ENCODE measurements at places on chromosomes 7 and 10. TPM values are rescaled to one million over a fixed set of nuclear protein-coding genes. Genes with fewer than 3 reads are reported as not detected.

DNA sequence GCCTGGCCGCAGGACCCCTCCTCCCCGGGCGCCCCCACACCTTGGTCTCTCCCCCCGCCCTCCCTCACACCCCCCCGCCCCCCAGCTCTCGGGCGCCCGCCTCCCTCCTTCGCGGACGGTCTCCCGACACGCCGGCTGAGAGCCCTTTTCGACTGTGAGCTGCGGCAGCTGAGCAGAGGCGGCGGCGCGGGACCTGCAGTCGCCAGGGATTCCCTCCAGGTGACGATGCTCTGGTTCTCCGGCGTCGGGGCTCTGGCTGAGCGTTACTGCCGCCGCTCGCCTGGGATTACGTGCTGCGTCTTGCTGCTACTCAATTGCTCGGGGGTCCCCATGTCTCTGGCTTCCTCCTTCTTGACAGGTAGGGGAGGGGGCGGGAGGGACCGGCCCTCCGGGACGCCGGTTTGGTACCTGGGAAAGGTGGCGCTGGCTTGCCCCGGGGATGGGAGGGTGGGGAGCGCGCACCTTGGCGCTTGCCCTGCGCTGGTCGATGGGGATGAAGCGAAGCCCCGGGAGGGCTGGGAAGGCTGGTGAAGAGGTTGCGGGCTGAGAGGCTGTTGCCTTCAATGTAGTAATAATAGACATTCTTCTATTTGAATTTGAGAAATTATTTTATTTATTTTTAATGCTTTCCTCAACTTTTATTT lies at the start of gene BMPER:
BMPER (plus strand) TSS at position 151 of the 644 bp plus-strand sequence; CDS start at position 226, 75 bp downstream.
- H3K36me3 ChIP-seq = no peaks in the 10 kb centered on the region
- H3K27me3 ChIP-seq = peaks cover 23% of the 10 kb centered on the region
- peaks cover 7% of the 10 kb centered on the region for H3K4me1 ChIP-seq
- H3K4me3 ChIP-seq = peak within 1 kb of the TSS; percentile 38
- DNase-seq = no peak

DNA sequence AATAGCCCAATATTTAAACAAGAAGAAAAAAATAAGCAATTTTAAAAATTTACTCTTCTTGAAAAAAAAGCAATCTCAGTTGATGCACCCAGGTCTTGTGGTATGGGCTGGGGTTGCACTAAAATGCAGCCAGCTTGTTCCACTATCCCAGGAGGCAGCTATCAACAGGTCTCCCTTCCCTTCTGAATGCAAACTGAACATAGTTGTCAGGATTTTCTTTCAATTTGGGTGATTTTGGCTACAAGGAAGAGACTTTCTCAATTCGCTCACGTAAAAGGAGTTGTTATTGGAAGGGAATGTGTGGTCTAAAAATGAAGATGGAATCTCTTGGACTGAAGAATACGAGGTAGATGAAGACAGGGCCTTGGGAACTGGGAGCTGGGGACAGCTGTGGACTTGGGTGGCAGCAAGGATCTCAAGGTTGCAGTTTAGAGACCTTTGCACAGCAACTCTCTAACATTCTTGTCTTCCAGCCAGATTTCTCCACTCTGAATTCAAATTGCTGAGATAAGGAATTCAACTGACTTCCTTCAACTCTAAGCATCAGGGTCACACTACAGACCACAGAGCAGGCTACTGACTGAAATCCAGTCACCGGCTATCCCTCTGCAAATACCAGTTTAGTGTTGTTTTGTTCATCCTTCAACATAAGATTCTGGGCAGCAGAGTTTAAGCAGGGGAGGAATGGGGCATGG lies 3.1 kb upstream of the TMEM26 start:
- no peak overlapping the region for H3K4me3 ChIP-seq
- no peaks in the 10 kb centered on the region for H3K27me3 ChIP-seq
- no peaks in the 10 kb centered on the region for H3K4me1 ChIP-seq

GRCh38 chr10:87511526-87511925 lies 6.8 kb downstream of the MINPP1 start:
- H3K27ac ChIP-seq = no peak overlapping the region
- H3K36me3 ChIP-seq = 0 out of 2 replicates have a peak, but pooled peaks cover 7% of the 10 kb centered on the region
- no peak overlapping the region for H3K4me3 ChIP-seq
- H3K4me1 ChIP-seq = peaks cover 2% of the 10 kb centered on the region

GRCh38 chr7:4655896-4656295 lies 26.2 kb upstream of the FOXK1 start:
- H3K4me1 ChIP-seq = no peaks in the 10 kb centered on the region
- no peak overlapping the region for H3K4me3 ChIP-seq
- no peak overlapping the region for H3K27ac ChIP-seq
- no peaks in the 10 kb centered on the region for H3K36me3 ChIP-seq

- H3K27me3 ChIP-seq = no peaks in the 10 kb centered on the region
- no peak overlapping the region for H3K27ac ChIP-seq
- H3K4me1 ChIP-seq = no peaks in the 10 kb centered on the region
- H3K36me3 ChIP-seq = no peaks in the 10 kb centered on the region
- no peak overlapping the region for H3K4me3 ChIP-seq
These were observed 162.2 kb upstream of the CHST15 start for GRCh38 chr10:124255556-124255955.

DNA sequence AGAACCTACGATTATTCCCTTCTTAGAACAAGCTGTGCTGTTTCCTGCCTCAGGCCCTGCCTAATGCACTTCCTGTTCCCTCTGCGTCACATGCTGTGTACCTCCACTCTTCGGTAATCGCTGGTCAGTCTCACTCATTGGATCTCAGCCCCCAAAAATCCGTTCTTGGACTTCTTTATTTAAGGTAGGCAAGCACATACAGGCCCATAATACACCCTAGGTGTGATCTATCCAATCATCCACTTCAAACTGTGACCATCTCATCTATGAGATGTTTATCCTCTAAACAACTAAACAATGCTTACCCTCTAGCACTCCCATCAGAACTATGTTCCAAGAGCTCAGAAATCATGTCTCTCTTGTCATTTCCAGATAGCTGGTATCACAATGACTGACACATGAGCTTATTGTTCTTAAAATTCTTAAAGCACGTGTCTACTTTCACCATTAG lies 83.9 kb downstream of the CADPS2 start:
- H3K4me1 ChIP-seq = no peaks in the 10 kb centered on the region
- no peaks in the 10 kb centered on the region for H3K36me3 ChIP-seq
- H3K27me3 ChIP-seq = no peaks in the 10 kb centered on the region

GRCh38 chr7:144941127-144941526 lies 105.3 kb upstream of the TPK1 start:
- H3K36me3 ChIP-seq = no peaks in the 10 kb centered on the region
- H3K4me3 ChIP-seq = no peak overlapping the region
- DNase-seq = no peak
- H3K27ac ChIP-seq = no peak overlapping the region
- H3K27me3 ChIP-seq = no peaks in the 10 kb centered on the region

GRCh38 chr10:72110673-72111401 lies 22.5 kb upstream of the SPOCK2 start:
- no peak overlapping the region for H3K27ac ChIP-seq
- DNase-seq = no peak
- H3K36me3 ChIP-seq = no peaks in the 10 kb centered on the region
- H3K27me3 ChIP-seq = no peaks in the 10 kb centered on the region
- no peak overlapping the region for H3K4me3 ChIP-seq

GRCh38 chr10:61662794-61663259 lies at the start of gene CABCOCO1:
Gene CABCOCO1, plus strand, starts transcription at chr10:61662929. Its CDS starts 44 bp downstream, at chr10:61662973.
- H3K36me3 ChIP-seq = no peaks in the 10 kb centered on the region
- peak within 1 kb of the TSS; percentile 61 for H3K4me3 ChIP-seq
- H3K27me3 ChIP-seq = no peaks in the 10 kb centered on the region
- peak within 1 kb of the TSS; percentile 16 for H3K27ac ChIP-seq

DNA sequence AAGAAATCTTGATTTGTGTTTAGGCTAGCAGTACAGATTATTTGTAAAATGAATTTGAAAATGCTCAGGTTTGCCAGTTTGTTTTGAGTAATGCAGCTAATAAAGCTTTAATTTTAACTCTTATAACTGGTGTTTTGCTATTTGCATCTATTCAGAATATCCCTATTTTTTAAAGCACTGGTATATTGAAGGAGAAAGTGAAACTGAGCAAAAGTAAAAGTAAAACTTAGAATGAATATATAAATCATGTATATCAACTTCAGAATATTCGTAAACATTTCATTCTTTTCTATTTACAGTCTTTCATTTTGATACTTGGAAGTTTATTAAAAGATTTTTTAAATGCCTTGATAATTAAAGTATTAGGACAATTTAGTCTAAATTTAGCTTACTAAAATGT lies 26.2 kb downstream of the TASOR2 start:
- H3K4me1 ChIP-seq = no peaks in the 10 kb centered on the region
- no peak overlapping the region for H3K4me3 ChIP-seq

GRCh38 chr7:100089458-100090196 lies 858 bp downstream of the COPS6 start:
- no peaks in the 10 kb centered on the region for H3K27me3 ChIP-seq
- peaks cover 38% of the 10 kb centered on the region for H3K4me1 ChIP-seq
- no peak for DNase-seq
- peak overlapping the region; percentile 90 for H3K27ac ChIP-seq
- peak overlapping the region; percentile 93 for H3K4me3 ChIP-seq

GRCh38 chr7:131967216-131967730 lies 410.8 kb upstream of the PODXL start:
- H3K4me1 ChIP-seq = no peaks in the 10 kb centered on the region
- H3K27ac ChIP-seq = no peak overlapping the region
- peaks cover 34% of the 10 kb centered on the region for H3K27me3 ChIP-seq
- no peak overlapping the region for H3K4me3 ChIP-seq
- no peak for DNase-seq

GRCh38 chr7:96388620-96389383 lies 66.9 kb upstream of the SLC25A13 start:
- no peak for DNase-seq
- H3K27ac ChIP-seq = no peak overlapping the region
- H3K36me3 ChIP-seq = no peaks in the 10 kb centered on the region
- H3K27me3 ChIP-seq = peaks cover 18% of the 10 kb centered on the region

DNA sequence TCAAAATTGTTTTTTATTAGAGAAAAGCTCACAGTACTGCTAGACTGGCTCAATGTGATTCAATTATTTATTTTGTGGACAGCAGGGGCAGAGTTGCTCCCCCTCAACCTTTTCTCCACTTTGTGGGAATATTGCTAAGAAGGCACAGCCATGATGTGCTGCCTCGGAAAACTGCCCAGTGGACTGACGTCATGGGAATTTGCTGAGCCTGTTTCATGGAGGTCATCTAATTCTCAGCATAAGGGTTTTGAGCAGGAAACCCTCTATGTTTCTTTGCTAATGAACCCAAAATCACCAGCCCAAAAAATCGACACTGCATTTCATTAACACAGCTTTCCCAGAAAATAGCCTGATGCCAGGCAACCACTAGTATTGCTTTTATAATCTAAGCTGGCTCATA lies 228.8 kb upstream of the FAM3C start:
- H3K27me3 ChIP-seq = no peaks in the 10 kb centered on the region
- no peak overlapping the region for H3K27ac ChIP-seq
- no peak for DNase-seq
- no peaks in the 10 kb centered on the region for H3K36me3 ChIP-seq
- H3K4me1 ChIP-seq = no peaks in the 10 kb centered on the region
- no peak overlapping the region for H3K4me3 ChIP-seq

DNA sequence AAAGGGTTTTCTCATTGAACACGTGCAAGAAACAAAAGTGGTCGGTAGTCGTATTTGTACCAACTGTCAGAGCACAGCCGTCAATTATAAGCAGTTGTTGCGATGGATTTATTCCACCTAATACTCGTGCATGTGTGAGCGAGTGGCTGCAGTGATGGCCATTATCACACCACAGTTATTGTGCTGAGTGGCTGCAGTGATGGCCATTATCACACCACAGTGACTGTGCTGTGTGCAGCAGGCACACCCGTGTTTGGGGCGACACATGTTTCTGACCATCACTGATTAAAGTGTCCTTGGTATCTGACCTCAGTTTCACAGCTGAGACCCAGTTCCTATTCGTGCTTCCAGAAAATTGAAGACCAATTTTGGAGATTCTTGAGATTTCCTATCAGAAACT lies 142.9 kb upstream of the PFKP start:
- H3K36me3 ChIP-seq = no peaks in the 10 kb centered on the region
- no peak for DNase-seq
- peaks cover 44% of the 10 kb centered on the region for H3K27me3 ChIP-seq
- no peak overlapping the region for H3K27ac ChIP-seq
- H3K4me1 ChIP-seq = 0 out of 2 replicates have a peak, but pooled peaks cover 3% of the 10 kb centered on the region
- no peak overlapping the region for H3K4me3 ChIP-seq

GRCh38 chr10:99815621-99816020 lies 33.2 kb downstream of the ABCC2 start:
- no peaks in the 10 kb centered on the region for H3K4me1 ChIP-seq
- peaks cover 66% of the 10 kb centered on the region for H3K36me3 ChIP-seq
- DNase-seq = no peak
- no peak overlapping the region for H3K4me3 ChIP-seq
- no peaks in the 10 kb centered on the region for H3K27me3 ChIP-seq
- H3K27ac ChIP-seq = no peak overlapping the region

- H3K4me1 ChIP-seq = no peaks in the 10 kb centered on the region
- DNase-seq = no peak
- H3K27me3 ChIP-seq = no peaks in the 10 kb centered on the region
- no peak overlapping the region for H3K4me3 ChIP-seq
These were observed 25.5 kb downstream of the ACADSB start for GRCh38 chr10:123034332-123034731.

- H3K36me3 ChIP-seq = no peaks in the 10 kb centered on the region
- H3K4me3 ChIP-seq = no peak overlapping the region
- DNase-seq = no peak
- H3K4me1 ChIP-seq = no peaks in the 10 kb centered on the region
- no peak overlapping the region for H3K27ac ChIP-seq
- no peaks in the 10 kb centered on the region for H3K27me3 ChIP-seq
These were observed 50.7 kb downstream of the TAS2R16 start for GRCh38 chr7:122944682-122945303.

GRCh38 chr7:136877990-136878389 lies 9.5 kb downstream of the CHRM2 start:
- no peaks in the 10 kb centered on the region for H3K36me3 ChIP-seq
- H3K4me1 ChIP-seq = no peaks in the 10 kb centered on the region
- no peak overlapping the region for H3K4me3 ChIP-seq
- DNase-seq = no peak
- no peaks in the 10 kb centered on the region for H3K27me3 ChIP-seq

GRCh38 chr7:2477447-2478398 lies 1.5 kb upstream of the GRIFIN start:
- no peaks in the 10 kb centered on the region for H3K27me3 ChIP-seq
- peaks cover 7% of the 10 kb centered on the region for H3K4me1 ChIP-seq
- no peak overlapping the region for H3K4me3 ChIP-seq
- no peaks in the 10 kb centered on the region for H3K36me3 ChIP-seq
- DNase-seq = peak; percentile 16
- H3K27ac ChIP-seq = no peak overlapping the region

- DNase-seq = no peak
- H3K27me3 ChIP-seq = no peaks in the 10 kb centered on the region
- H3K4me1 ChIP-seq = no peaks in the 10 kb centered on the region
- H3K36me3 ChIP-seq = no peaks in the 10 kb centered on the region
- H3K27ac ChIP-seq = no peak overlapping the region
- H3K4me3 ChIP-seq = no peak overlapping the region
These were observed 107.0 kb upstream of the PARD3 start for GRCh38 chr10:34922138-34922537.

The DEPP1 gene
- total RNA-seq = 3.8 TPM

The MNX1 gene
- total RNA-seq = 7.7 TPM

The NODAL gene
- 0.30 TPM for total RNA-seq

The ADCY1 gene
- total RNA-seq = 0.05 TPM

The PRSS2 gene
- 36.8 TPM for total RNA-seq

The GDF10 gene
- not detected for total RNA-seq

The ZNF239 gene
- 4.4 TPM for total RNA-seq

The SPDYE5 gene
- not detected for total RNA-seq

The AS3MT gene
- total RNA-seq = 0.79 TPM

The MEIG1 gene
- 1.4 TPM for total RNA-seq

The CRHR2 gene
- total RNA-seq = not detected
